ENCODE measurements at places on chromosomes 1 and 21. TPM values are rescaled to one million over a fixed set of nuclear protein-coding genes. Genes with fewer than 3 reads are reported as not detected.

CYP2J2 gene
- not detected for polyA plus RNA-seq

ESRRG gene
- 4.9 TPM for polyA plus RNA-seq

IGSF21 gene
- polyA plus RNA-seq = 2.4 TPM

CACNA1S gene
- polyA plus RNA-seq = 0.05 TPM

F5 gene
- polyA plus RNA-seq = 0.10 TPM

TNFRSF8 gene
- polyA plus RNA-seq = not detected

FOXO6 gene
- polyA plus RNA-seq = 0.59 TPM

PPM1J gene
- 1.7 TPM for polyA plus RNA-seq

ARHGAP30 gene
- polyA plus RNA-seq = not detected

LGR6 gene
- not detected for polyA plus RNA-seq

TRIM58 gene
- 0.26 TPM for polyA plus RNA-seq

NUF2 gene
- polyA plus RNA-seq = 2.8 TPM

CHI3L2 gene
- polyA plus RNA-seq = not detected

TMIGD3 gene
- polyA plus RNA-seq = not detected

SERPINC1 gene
- not detected for polyA plus RNA-seq

FCRL1 gene
- not detected for polyA plus RNA-seq

KRTAP10-11 gene
- not detected for polyA plus RNA-seq

FUBP1 gene
- polyA plus RNA-seq = 630 TPM

IVL gene
- not detected for polyA plus RNA-seq

IRF6 gene
- not detected for polyA plus RNA-seq

IL20 gene
- polyA plus RNA-seq = not detected

MAPKAPK2 gene
- 9.1 TPM for polyA plus RNA-seq

ROR1 gene
- polyA plus RNA-seq = 0.27 TPM

Measured in neural cell (in vitro differentiated cells).